Stimulated activated CD4-positive, alpha-beta T cell treated with anti-CD3 and anti-CD28 coated beads, Interleukin-4, amount 100 ng/mL, for 4 hours (primary cell): ENCODE measurements at places on chromosomes 5 and 9.

DNA sequence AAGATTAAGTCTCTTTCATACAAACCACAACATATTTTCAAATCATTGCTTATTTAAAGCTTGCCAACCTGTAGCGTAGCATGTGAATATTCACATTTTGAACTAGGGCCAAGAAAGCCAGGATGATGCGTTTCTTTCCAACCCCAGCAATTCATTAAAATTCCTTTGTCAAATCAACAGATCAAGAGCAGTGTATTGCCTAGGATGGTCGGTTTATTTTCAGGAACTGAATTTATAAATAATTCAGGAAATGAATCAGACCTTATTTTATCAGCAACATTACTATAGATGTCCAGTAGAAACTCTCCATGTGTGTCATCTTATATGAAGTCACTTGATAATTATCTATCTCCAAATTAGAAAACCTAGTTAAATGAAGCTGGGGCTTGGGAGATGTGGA lies 13.2 kb upstream of the AUH start:
- DNase-seq, result no peak

- no peak for DNase-seq
Observed at GRCh38 chr5:133698646-133699526, 86.5 kb upstream of the FSTL4 start.

- DNase-seq, result no peak
Observed at GRCh38 chr9:108550106-108550505, 305.7 kb downstream of the ACTL7B start.

GRCh38 chr9:131140550-131140949 lies 15.2 kb downstream of the NUP214 start:
- DNase-seq, result no peak
